Nephron progenitor cell (in vitro differentiated cells): ENCODE measurements at places on chromosomes 16 and 17.

DNA sequence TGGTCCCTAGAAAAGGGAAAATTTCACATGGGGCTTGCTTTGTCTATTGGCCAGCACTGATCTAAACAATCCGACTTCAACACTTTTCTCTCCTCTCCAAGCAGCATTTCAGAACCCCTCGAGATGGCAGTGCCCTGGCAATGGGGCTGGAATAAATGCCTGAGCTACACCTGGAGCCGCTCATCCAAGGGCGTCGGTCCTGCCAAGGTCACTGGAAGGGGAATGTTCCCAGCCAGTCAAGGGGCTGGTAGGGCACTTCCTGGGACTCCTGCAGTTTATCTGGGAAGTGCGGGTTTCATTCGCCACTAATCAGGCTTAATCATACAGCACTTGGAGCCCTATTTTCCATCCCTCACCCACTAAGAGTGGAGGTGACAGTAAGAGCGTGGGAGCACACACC lies 17.1 kb downstream of the MEAK7 start:
- no peak for DNase-seq

GRCh38 chr16:53458635-53459034 lies 24.4 kb downstream of the RBL2 start:
- no peak for DNase-seq

GRCh38 chr17:65572581-65573281 lies 11.3 kb upstream of the AXIN2 start:
- peak; percentile 16 for DNase-seq

DNA sequence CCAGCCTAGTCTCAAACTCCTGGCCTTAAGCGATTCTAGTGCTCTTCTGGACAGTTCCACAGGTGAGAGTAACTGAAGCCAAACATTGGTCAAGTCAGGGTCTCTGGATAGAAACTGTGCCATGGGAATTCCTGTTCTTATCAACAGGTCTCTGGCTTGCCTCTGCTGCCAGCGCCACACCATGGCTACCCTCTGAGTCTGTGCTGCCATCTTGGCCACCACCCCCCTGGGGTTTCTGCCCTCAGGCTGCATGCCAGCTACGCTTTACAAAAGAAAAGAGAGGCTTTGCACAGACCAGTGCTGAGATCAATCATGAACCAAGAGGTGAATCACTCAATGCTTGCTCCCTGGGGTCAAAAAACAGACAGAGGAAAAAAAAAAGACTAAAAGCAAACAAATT lies 24.4 kb upstream of the CREBBP start:
- no peak for DNase-seq

- DNase-seq = peak; percentile 77
Measured at GRCh38 chr17:9021158-9021991, at the start of gene NTN1. NTN1 (plus strand) TSS chr17:9021510; CDS start chr17:9022374, 864 bp downstream.
